ENCODE measurements at places on chromosomes 2 and 18.

DNA sequence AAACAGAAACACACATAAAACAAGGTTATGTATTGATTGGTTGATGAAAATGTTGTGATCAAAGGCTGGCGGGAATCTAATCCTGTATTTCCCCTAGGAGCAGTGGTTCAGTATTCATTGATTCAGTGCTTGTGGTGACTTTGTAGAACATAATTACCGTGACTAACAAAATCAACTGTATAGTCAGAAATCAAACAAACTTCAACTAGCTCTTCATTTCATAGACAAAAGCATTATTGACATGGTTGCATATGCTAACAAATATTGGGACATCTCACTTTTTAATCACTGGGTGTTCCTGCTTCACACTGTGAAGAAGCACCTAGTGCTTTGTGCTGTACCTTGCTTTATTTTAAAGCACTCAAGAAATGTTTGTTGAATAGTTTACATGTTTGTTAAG, 41.4 kb downstream of the USP14 start:
- no peak for DNase-seq

DNA sequence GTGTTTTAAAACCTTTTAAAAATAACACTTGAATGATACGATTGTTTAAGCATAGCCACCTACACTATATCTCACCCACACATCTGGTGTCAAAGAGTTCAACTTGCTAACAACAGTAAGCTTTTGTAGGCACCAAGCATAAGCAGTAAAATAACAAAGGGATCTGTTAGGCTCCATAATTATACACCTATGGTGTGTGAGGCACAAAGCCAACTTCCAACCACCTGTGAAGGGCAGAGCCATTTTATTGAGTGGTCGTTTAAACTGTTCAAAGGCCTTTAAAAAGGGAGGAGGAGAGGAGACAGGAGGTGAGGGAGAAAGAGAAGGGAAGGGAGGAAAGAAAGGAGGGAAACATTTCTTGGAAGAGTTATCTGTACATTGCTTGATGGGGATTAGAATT, 27.9 kb downstream of the NEMP2 start:
- no peak for DNase-seq

DNA sequence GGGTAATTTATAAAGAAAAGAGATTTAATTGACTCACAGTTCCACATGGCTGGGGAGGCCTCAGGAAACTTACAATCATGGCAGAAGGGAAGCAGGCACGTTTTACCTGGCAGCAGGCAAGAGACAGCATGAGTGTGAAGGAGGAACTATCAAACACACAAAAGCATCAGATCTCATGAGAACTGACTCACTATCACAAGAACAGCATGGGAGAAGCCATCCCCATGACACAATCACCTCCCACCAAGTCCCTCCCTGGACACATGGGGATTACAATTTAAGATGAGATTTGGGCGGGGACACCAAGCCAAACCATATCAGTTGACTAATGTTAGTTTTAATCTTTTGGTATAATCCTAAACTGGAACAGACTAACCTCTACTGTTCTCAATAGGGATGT, 49.1 kb upstream of the CPO start:
- DNase-seq = no peak

GRCh38 chr2:111226876-111227700, 106.4 kb downstream of the BCL2L11 start:
- peak; percentile 75 for DNase-seq

DNA sequence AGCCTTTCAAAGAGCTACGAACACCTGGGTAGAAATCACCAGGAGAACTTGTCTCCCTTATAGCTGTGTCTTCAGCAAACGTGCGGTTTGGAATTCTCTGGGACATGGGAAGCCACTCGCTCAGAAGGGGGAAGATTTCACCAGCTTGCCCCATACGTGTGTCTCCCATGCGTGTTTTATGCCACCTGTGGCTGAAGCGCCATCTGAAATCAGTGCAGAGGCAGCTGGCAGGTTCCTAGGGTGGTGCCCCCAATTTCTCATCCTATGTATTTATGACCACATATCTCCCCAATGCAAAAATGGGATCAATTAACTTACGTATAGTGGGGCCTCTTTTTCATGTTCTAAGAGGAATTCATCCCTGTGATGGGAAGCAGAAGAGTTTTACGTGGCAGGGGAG, 81.6 kb downstream of the TPO start:
- no peak for DNase-seq

DNA sequence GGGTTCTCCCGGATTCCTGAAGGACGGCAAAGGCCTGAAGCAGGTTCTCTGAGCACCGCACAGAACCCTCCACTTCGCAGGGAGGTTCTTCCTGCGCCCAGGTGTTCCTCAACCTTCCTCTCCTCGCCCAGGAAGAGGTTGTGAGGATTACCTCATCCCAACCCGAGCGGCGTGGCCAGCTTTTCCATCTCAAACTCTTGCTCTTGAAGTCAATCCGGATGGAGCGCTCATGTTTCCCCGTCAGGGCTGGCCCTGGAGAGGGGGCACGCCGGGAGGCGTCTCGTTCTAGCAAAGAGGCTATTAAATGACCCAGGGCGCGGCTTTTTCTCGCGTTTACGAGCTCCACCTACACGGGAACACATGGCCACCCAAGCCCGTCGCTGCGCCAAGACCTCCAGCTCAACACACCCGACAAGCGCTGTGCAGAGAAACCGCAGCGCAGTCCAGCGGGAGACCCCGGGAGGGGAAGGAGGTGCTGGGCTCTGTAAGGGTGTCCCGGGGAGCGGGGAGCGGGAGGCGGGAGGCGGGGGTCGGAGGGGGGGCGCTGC, 540 bp upstream of the RAB10 start:
- peak; percentile 85 for DNase-seq

DNA sequence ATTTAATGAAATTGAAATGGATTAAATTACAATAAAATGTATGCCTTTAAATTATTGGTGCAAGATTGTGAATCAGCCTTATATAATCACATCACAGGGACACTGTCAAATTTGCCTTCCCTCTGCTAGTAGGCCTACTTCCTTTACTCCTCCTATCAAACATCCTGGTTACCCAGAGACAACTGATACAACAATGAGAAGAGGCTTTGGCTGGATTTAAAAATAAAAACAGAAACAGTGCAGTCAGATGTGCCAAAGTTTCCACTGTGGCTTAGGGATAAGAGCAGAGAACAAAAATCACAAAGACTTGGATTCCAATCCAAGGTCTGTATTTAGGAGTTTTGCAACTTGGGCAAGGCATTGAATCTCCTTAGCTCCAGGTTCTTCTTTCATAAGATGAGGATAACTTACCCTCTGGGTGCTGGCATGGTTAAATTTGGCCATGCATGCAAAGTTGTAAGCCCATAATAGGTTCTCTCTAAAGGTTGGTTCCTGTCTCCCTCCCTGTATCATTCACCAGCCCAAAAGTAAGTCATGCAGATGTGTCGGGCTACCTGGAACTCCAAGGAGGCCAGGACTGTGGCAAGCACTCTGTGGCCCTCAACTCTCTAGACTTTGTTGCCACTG, 99.3 kb upstream of the LRATD1 start:
- DNase-seq = peak; percentile 29

DNA sequence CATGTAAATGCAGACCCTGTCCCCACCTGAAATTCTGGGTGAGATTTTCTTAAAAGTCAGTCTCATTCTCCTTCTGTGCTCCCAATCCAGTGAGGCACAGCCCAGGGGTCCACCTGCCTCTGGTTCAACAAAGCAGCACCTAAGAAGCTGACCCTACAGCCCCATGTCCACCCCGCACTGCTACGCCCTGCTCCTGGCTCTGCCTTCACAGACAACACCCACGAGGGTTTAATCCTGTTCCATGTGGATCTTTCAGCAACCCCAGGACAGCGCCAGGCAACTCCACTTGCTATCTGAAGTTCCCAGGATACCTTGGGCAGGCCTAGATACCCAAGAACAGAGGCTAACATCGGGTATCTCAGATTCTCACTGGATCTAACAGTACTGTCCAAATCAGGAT, 44.9 kb downstream of the HDLBP start:
- no peak for DNase-seq

- no peak for DNase-seq
Measured at GRCh38 chr2:176098366-176099158, 1.0 kb upstream of the HOXD12 start.

GRCh38 chr2:200600549-200601225, 14.9 kb downstream of the AOX1 start:
- no peak for DNase-seq

DNA sequence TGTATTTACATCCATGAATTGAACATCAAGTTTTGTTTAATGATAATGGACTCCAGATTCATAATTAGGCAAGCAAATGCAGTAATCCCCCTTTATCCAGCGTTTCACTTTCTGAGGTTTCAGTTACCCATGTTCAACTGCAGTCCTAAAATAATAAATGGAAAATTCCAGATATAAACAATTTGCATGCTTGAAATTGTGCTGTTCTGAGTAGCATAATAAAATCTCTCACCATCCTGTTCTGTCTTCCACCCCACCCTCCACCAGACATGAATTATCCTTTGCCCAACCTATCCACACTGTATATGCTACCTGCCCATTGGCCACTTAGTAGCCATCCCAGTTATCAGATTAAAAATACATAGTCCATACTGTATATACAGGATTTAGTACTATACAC, 224.5 kb upstream of the CHAC2 start:
- DNase-seq = no peak

DNA sequence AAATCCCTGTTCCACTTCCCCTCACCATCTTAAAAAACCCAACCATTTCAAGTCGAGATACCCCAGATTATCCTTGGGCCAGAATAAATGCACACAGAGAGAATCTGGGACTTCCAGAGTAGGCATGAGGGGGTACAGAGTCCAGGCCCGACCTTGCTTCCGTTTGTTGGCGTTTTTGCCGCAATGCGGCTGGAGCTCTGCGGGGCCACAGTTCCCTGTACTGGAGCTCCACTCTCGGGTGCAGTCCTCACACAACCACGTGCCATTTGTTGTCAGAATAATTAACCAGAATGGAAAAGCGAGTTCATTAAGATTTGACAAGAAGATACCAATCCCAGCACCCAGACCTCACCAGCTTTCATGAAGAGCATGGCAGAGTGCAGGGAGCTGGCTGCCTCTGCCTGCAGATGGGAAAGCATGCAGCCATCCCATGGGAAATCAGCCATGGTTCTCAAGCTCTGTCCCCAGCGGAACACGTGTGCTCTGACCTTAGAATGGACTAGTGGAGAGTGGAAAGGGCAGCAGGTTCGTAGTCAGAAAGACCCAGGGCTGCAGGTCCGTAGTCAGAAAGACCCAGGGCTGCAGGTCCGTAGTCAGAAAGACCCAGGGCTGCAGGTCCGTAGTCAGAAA, 472.8 kb downstream of the EIPR1 start:
- no peak for DNase-seq

DNA sequence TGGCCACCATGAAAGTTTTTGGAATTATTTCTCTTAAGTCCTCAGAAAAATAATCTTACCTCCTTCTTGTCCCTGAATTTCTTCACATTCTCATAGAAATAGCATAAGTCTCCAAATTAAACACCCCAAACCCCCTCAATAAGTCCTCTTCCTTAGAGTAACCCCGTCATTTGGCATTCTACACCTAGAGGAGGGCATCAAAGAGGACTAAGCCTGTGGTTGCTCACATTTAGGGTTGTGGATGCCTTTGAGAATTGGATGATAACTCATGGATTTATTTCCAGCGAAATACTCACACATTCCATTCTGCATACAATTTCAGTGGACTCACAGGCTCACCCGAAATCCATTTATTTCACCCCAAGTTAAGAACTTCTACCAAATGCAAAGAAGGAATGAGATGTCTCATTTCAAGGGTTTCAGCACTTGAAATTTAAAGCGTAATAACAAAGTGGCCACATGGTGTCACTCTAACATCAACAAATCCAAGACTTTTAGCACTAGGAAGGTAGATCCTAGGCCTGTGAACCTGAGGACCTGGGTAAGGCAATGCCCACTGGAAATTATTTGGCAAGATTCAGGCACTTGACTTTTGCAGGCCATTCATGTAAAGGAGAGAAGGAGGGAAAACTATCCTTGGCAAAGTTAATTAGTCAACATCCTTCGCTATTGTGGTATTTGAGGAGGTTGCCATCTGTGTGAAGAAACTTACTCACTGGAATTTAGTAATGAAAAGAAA, 24.6 kb downstream of the DYTN start:
- peak; percentile 71 for DNase-seq

All from myocyte (in vitro differentiated cells).